ENCODE measurements at places on chromosomes 6 and 20.

DNA sequence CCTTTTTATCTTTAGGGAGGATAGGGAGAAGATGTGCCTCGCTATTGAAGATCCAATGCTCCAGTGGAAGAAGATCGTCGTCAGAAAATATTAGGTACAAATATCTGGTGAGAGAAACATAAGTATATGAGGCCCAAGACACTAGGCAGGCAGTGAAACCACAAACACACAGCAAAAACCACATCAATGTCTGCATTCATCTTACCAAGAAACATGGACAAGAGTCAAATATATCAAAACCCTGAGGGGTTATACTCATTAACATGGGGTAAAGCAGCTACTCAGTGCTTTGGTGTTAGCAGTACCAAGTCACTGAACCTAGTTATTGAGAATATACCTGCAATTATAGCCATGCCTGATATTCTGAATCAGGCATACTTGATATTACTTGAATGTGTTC, 101.4 kb upstream of the FAM184A start:
- DNase-seq: no peak

GRCh38 chr6:170404036-170404435, 97.5 kb downstream of the FAM120B start:
- peak; percentile 47 for DNase-seq

- no peak for DNase-seq
Observed at GRCh38 chr6:16521528-16521927, 239.7 kb downstream of the ATXN1 start.

DNA sequence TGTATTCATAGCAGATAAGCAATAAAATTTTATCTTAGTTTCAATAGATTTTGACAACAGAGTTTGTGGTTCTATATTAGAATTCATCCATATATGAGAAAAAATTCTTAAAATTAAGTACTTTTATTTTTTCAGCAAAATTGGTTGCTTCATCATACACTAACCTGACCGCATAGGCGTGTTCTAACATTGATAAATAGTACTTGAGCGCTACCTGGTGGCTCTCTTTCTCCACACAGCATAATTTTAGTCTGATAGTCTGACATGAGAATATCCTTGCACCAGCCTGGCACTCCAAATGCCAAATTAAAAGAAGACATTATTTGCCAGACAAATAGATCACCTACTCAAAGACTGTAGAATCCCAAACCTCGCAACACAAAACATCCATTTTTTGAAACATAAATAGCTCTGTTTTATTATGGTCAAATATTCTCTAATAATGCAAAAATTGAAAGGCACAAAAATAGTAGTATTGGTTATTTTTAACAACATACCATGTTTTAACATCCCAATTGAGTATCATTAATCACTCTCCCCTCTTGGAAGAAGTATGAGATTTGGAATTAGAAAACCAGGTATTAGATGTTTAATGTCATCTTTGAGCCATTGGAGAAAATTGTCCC, 33.0 kb upstream of the FILIP1 start:
- no peak for DNase-seq

GRCh38 chr6:129498950-129499842, 210.8 kb downstream of the ARHGAP18 start:
- no peak for DNase-seq

DNA sequence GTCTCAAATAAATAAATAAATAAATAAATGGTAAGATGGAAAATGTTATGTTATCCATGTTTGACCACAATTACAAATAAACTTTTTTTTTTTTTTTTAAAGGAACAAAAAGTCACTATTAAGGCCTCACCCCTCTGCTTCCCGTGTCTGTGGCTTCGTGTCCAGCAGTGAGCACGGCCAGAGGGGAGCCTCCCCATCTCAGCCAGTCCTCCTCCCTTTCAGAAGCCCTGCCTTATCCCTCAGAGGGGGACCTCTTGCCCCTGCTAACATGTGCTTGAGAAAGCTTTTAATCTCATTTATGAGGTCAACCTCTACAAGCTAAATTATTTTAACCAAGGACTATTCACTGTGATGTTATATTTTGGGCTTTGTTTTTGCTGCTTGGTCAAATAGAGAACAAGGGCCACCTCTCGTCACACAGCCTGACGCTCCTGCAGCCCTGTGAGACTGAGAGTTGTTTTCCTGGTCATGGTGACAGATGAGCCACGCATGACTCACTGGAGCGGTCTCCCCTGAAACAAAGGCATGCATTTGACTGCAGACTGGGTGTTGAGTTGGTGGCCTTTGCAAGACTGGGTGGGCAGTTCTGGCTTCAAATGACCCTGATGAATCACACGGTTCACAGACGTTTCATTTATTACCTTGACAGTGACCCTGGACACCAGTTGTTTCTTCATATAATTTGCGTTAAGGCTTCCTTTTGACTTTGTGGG, 131.8 kb downstream of the TIAM2 start:
- no peak for DNase-seq

DNA sequence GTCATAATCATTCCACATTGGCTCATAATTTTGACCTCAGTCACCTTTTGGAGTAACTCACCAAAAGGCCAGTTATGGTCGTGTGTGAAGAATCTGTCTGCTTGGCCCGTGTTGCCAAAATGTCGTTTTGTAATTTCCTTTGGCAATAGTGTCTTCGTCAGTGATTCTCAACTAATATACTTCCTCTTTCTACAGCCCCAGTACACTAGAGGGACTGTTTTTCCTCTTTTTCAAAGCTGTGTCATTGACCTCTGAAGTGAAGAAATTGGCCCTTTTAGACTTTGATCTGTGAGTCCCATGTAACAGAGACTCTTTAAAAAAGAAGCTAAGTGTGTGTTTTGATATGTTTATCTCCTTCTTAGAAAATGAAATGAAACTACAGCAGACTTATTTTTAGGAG, 5.2 kb downstream of the FOXO3 start:
- no peak for DNase-seq

DNA sequence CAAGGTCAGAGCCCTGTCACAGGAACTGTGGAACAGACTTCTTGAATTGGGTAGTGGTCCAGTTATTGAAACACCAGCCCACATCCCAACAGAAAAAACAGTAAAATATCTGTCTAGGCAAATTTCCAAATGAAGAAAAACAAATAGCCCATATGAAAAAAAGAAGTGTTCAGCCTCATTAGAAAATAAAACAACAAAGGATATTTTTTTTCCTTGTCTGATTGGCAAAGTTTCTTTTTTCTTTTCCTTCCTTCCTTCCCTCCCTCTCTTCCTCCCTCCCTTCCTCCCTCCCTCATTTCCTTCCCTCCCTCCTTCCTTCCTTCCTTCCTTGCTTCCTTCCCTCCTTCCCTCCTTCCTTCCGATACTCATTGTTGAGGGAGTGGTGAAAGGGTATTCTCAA, 20.6 kb upstream of the RIMS4 start:
- no peak for DNase-seq

GRCh38 chr6:137737836-137738596, 129.0 kb upstream of the TNFAIP3 start:
- DNase-seq: no peak

DNA sequence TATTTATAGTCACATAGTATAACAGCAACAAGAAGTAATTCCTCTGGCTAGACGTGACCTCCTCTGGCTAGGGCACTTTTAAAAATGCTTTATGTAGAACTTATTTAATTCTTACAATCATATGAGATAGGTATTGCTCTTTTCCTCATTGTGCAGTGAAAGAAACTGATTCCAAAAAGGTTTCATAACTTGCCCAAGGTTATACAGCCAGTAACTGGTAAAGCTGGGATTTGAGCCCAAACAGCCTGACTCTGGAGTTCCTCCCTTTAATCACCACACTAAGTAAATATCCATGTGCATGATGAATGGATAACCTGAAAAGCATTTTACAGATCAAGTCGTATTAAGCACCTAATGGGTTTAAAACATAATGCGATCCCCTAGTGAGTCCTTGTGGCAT, 214.6 kb downstream of the PRL start:
- DNase-seq: no peak

- no peak for DNase-seq
Observed at GRCh38 chr6:16166871-16167608, 38.2 kb downstream of the MYLIP start.

DNA sequence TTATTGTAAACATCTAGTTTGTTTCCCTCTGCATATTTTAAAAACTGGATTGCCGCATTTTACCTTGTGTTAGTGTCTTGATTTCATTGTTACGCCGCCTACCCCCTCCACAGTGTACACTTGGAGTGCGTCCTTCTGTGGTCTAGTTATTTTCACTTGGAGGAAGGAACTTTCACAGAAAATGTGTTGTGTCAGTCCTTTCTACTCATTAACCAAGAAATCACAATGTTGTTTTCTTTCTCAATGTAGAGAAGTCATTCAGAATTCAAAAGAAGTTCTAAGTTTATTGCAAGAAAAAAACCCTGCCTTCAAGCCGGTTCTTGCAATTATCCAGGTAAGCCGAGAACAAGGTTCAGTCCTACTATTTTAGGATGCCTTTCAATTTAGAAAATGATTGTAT, 10.3 kb downstream of the MTHFD1L start:
- DNase-seq: no peak

DNA sequence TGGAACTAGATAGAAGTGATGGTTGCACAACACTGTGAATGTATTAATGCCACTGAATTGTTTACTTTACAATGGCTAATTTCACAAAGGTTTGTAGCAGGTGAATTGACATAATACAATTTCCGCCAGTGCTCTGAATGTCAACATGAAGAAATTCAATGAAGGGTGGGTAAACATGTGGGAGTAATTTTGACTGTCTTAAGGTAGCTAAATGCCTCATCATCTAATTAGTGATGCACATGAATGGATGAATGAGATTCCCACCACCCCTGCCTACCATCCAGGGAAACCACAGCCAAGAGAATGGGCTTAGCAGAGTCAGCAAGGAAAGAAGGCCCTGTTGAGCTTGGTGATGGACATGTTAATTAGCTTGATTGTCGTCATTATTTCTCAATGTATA, 275.3 kb downstream of the ALDH8A1 start:
- DNase-seq: no peak

DNA sequence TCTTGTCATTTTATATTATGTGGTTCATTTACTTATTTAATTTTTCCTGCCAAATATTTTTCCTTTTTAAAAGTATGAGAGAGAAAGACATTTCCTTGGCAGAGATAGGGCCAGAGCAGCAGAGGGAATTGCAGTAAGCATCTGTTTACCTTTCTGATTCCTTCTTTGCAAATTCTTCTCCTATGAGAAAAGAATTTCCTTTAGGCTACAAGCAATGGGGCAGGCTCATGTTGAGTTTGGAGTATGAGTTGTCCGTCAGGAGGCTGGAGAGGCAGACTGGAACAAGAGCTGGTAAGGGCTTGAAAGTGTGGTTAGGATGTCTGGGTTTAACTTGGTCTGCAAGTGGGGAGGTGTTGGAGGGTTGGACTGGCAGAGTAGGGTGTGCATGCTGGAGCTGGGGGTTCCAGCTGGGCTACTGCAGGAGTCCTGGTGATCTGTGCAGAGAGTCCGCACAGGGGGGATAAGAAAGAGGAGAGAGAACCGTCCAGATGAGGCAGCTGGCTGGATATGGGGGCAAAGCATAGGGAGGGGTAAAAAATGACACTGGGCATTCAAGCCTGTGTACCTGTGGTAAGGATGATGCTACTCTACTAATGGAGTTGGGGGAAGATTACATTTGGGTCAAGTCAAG, 19.7 kb downstream of the TIAM2 start:
- no peak for DNase-seq

DNA sequence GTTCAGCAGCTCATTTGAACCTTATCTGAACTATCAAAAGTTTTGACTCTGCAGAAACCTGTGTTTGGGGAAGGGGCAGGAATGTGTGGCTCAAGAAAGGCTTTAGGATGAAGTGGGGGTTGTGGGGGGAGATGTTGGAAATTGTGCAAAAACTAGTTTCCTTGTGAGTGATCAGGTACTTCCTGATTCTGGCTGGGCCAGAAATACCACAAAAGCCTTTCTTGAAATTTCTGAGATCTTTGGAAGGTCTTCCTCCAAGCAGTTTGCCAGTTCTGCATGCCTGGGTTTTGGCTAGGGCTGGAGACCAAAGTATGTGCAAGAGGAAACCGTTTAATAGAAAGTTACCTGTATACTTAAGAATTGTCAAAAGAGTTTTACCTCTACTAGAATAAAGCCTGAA, 116.6 kb downstream of the BMP2 start:
- DNase-seq: no peak

GRCh38 chr20:57802765-57803507, 93.1 kb upstream of the PMEPA1 start:
- no peak for DNase-seq

GRCh38 chr6:56148488-56149186, 98.7 kb downstream of the COL21A1 start:
- DNase-seq: no peak

GRCh38 chr6:108030211-108030610, 44.3 kb downstream of the OSTM1 start:
- DNase-seq: no peak

DNA sequence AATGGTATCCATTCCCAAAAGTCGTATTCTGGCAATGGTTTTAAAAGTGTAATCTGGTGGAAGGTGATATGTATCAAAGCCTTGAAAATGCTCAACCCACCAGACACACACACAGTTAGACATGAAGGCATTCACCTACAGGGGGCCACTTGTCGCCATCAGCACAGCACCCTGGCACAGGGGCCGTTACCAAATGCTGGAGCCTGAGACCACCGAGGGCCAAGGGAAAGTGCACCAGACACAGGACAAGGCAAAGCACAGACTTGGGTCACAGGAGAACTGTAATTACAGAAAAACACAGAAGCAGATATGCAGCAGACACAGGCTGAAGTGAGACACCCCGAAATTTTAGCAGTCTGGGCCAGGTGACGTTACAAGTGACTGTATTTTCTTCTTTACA, 9.3 kb downstream of the TAF4 start:
- DNase-seq: no peak

DNA sequence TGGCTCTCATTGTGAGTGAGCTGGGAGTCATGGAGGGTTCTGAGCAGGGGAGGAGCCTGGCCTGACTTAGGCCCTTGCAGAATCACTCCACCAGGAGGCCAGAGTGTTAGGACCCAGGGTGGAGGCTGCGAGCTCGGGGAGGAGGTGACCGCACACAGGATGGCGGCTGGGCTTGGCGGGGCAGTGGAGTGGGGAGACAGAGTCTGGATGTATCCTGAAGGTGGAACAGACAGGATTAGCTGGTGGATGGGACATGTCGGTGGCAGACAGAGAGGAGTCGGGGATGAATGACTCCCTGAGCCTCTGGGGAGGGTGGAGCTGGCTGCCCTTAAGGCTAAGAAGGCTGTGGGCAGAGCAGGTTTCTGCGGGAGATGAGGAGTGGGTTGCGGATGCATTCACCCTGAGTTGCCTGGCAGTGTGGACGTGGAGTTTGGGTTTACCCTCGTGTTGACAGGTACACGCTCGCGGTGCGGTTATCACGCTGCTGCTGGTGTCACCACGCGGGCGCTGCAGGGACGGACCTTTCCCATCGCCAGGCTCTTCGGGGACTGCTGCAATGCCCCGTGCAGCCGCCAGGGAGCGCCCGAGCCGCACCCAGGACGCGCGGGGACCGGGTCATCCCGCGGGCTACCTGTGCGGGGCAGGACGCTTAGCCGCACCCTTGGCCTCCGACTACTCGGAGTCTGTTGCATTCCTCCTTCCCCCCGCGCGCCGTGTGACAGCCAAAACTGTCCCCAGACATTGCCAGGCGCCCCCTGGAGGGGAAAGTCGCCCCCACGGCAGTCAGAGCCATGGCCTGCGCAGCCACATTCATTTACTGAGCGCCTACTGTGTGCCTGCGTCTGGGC, 43.0 kb upstream of the PTGIS start:
- DNase-seq: peak; percentile 27

Measured in cerebellar nuclear complex (tissue), 1 donor.